ENCODE measurements at places on chromosomes 6 and 20.

- DNase-seq: no peak
Observed at GRCh38 chr6:26319405-26320128, 45.4 kb upstream of the BTN3A2 start.

GRCh38 chr6:106168097-106168888 lies 82.2 kb downstream of the PRDM1 start:
- DNase-seq: no peak

GRCh38 chr20:62704341-62704948 lies 4.2 kb upstream of the NTSR1 start:
- no peak for DNase-seq

- DNase-seq: no peak
Observed at GRCh38 chr20:57980506-57980905, 247.9 kb downstream of the ANKRD60 start.

- DNase-seq: no peak
Observed at GRCh38 chr6:169227116-169227515, 26.5 kb downstream of the THBS2 start.

DNA sequence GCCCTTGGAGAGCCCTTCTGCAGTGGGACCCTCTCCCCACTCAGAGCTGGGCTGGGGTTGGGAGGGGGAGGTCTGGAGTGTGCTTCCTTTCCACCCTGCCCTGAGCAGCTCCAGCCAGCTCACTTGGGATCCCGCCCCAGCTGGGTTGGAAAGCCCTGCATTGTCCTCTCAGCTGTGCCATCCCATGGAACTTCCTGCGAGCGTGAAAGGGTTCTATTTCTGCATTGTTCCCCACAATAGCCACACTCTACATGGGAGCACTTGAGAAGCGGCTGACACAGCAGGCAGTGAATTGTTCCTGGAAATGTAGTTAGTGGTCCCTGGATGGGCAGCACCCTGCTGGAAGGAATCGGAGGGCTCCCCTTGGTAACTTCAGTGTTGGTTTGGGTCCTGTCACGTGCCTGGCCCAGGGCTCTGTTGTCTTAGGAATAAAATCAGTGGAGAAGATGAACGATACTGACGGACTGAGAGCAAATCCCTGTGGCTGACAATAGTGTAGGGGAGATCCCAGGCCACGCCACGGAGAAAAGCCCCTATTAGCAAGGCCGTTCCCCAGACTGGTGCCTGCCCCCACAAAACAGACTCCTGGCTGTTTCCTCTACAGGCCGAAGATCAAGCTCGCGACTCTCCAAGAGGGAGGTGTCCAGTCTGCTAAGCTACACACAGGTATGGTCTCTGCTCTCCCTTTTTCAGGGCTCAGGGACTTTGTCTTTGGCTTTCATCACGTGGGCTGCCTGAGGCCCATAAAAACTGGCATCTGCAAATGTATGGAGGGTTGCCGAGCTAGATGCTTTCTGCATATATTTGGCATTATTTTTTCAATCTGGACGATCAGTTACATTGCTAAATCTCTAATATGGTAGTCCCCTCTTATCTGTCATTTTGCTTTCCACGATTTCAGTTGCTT lies 18.8 kb downstream of the DNMT3B start:
- no peak for DNase-seq

DNA sequence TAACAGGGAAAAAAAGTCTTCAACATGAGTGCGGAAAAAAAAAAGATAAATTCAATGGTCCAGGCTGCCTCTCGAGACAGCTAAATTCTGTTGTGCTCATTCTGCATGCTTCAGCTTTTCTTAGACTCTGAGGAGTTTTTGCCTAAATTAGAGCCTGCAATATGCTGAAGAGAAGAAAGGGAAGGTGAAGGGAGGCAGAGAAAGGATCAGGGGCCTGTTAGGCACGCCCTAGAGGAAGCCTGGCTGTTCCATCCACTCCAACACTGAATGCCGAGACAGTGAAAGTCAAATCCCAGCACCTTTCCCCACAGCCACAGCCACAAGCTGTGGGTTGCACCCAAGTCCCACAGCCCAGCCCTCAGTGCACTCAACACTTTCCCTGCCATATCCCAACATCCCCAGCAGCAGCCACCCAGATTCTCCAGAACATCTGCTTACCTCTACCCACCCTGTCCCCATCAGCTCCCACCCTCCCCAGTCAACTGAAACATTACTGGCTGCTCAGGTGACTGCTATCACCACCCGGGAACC lies 37.3 kb downstream of the PREX1 start:
- no peak for DNase-seq

DNA sequence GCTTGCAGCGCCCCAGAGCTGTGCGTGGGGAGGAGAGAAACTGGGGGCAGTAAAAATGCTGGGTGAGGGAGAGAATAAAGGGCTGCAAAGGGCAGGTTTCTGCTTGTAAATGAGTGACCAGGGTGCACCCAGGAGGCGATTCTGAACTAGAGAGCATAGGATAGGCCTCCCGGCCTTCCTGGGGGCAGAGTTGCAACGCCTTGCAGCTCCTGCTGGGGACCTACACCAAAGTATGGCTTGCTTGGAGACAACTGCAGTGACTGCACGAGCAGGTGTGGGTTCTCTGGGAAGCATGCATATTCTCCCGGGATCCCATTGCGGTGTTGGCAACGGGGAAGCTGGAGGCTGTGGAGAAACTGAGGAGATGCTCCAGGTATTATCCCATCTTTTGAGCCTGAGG lies 111.6 kb upstream of the SPACA1 start:
- DNase-seq: no peak
